Activated CD8-positive, alpha-beta T cell treated with anti-CD3 and anti-CD28 coated beads, Interleukin-2, amount 10 ng/mL, durations not matched to agents 7 days and 5 days (primary cell): ENCODE measurements at places on chromosomes 5 and 9. TPM values are rescaled to one million over a fixed set of nuclear protein-coding genes. Genes with fewer than 3 reads are reported as not detected.
A peak's percentile ranks its signal among the peaks of the same experiment; 100 is the strongest.

- DNase-seq = peak; percentile 61
Observed at GRCh38 chr5:81631124-81631523, 119.8 kb downstream of the SSBP2 start.

DNA sequence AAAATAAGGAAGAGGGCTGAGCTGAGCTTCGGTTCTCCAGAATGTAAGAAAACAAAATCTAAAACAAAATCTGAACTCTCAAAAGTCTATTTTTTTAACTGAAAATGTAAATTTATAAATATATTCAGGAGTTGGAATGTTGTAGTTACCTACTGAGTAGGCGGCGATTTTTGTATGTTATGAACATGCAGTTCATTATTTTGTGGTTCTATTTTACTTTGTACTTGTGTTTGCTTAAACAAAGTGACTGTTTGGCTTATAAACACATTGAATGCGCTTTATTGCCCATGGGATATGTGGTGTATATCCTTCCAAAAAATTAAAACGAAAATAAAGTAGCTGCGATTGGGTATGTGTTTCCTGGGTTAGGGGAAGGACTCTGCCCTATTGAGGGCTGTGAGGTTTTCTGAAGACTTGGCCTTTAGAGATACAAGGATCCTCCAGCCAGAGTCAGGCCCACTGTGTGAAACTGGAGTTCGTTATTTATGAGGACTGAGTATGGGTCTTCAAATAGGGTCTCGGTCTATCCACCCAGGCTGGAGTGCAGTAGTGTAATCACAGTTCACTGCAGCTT lies 3.8 kb downstream of the EGR1 start:
- DNase-seq = no peak

- DNase-seq = no peak
Observed at GRCh38 chr5:56638061-56638621, 177.2 kb upstream of the MAP3K1 start.

- no peak for DNase-seq
Observed at GRCh38 chr9:116313638-116314037, 160.0 kb downstream of the PAPPA start.

The IFNA13 gene
- not detected for total RNA-seq

DNA sequence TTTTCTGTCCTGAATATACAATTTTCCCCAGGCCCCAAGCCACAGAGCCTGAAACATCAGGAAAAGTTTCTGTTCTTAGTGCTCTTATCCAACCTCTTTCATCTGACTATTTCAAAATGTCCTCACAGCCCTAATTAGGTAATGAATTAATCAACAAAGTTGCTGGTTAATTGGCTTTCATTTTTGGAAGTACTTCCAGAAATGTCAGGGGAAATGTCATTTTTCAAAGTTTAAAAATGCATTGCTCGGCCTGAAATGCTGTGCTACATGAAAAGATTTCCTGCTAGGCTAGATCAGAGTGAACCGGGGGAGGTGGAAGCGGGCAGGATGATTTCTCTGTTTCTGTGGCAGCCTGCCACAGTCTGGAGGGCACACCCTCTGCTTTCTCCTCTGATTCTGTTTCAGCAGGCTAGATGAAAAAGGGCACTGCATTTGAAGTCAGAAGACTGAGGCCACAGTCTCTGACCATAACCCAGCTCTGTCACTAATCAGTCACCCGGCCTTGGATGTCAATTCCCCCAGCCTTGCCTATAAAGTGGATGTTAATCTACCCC lies 55.9 kb upstream of the BARX1 start:
- DNase-seq = no peak

GRCh38 chr5:55004729-55005128 lies 19.3 kb upstream of the GZMK start:
- no peak for DNase-seq

The BSPRY gene
- 4.0 TPM for total RNA-seq

The CDH12 gene
- total RNA-seq = not detected

- DNase-seq = no peak
Observed at GRCh38 chr9:34227445-34227844, 48.6 kb downstream of the UBAP1 start.

- DNase-seq = no peak
Observed at GRCh38 chr5:1931604-1932231, 49.0 kb upstream of the IRX4 start.

DNA sequence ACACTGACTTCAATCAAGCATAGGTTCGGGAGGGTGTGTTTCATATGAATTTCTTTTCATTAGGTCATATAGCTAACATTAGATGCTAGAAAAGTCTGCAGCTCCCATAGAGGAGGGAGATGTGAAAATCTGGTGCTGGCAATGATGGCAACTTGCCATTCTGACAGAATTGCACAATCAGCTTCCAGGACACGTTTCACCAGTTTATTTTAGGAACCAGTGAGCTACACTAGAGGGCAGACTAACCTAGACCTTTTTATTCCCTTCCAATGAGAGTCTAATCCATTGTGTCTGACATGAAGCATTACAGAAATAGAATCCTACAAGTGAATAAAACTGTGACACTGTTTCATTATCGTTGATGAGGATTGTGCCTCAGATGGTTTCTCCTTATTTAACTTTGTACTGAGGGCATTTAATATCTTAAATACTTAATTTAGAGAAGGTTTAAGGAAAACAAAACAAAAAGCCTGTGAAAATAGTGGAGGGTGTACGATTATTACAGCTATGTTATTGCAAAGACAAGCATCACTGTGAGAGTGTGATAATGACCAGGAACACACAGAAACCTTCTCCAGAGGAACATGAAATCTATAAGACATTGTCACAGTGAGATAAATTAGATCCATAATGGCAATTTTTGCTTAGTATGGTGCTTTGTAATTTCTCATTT lies 363.3 kb upstream of the RPS23 start:
- DNase-seq = peak; percentile 48

DNA sequence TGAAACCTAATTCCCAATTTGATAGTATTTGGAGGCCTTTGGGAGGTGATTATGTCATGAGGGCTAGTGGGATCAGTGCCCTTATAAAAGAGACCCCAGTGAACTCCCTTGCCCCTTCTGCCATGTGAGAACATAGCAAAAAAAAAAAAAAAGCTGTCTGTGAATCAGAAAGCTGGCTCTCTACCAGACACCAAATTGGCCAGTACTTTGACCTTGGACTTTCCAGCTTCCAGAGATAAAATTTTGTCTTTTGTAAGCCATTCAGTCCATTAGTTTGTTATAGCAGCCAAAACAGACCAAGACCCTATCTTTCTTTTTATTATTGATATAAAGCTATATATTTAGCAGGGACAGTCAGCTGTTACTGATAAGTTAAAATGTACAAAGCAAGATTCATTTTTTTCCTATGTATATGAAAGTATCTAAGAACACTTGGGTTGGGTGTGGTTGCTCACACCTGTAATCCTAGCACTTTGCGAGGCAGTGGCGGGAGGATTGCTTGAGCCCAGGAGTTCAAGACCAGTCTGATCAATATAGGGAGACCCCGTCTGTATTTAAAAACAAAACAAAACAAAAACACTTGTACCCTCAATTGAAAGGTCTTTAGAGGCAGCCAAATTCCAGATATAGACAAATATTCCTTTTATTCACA lies 8.1 kb upstream of the C5orf24 start:
- DNase-seq = no peak

The PCDHB7 gene
- not detected for total RNA-seq

DNA sequence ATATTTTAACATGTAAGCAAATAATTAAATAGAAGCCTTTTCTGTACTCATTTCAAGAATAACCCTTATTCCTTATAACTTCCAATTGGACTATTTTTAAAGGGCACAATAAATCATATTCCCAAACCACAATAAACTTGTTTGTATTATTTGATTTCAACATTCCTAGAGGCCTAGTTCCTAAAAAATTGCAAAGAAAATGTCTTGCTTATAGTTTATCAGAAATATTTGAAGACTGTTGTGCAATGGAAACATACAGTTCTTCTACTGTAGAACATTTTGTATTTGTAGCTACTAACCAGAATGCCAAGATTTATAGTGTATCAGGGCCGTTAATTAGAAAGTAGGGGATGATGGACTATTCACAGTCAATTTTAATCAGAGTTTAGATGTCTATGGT lies 1037.0 kb upstream of the CDH18 start:
- no peak for DNase-seq

DNA sequence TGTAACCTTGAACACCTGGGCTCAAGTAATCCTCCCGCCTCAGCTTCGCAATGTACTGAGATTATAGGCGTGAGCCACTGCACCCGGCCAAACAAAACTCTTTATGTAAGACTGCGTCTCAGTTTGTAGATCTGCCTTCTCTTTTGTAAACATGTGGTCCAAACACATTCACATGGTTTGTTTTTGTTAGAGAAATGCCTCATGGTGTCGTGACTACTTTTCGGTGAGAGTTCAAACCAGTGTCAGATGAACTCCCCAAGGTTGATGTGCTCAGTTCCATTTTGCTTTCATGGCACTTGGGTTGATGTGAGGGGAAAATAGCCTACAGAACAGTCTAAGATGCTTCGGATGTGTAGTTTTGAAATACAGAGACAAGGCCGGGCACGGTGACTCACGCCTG lies 231.6 kb downstream of the GOLPH3 start:
- no peak for DNase-seq

DNA sequence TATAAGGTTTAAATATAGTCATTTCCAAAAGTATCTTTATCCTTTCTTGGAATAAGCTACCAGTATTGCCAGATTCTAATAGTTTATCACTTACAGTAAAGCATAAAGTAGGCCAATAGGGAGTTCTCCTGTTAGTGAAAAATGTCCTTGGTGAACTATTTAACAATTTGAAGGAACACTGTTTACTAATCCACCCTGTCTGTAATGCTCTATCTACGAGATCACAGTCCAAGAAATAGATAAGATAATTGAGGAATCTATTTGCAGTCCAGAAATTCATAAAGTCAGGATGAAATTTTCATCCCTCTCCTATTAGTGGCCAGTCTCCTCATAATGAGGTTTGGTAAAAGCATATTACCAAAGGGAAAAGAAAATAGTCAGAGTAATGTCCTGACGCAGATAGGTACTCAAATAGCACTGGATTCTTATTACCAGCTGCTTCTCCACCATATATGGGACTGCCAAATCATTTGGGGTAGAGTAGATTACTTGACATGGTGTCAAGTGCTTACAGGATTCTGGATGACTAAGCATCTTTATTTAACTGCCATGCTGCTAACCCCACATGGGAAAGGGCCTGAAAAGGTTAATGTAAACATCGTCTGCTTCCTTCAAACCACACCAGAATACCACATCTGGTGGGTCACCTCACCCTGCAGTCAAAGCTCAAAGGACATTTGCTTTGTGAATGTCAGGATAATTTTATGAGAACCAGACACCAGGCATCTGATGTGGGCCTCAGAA lies 808.1 kb downstream of the EFNA5 start:
- no peak for DNase-seq

DNA sequence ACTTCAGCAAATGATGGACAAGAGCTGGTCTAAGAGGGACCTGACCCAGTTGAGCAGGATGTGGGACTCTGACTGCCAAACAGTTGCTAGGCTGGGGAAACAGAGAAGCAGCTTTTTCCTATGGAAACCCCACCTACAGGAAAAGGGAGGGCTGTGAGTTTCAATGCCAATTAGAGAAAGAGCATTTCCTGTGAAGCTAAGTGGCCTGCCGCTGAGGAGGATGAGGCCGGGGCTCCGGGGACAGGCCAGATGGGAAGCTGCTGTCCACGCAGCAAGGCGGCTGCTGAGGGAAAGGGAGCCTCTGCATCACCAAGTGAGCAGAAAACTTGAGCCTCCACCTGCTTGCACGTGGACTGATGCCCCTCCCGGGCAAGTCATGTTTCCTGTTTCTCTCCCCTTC lies at the start of gene PCDH12:
Gene PCDH12, minus strand, starts transcription at position 90 of the 400 bp plus-strand sequence. CDS start 351 bp downstream, outside the sequence.
- DNase-seq = peak; percentile 48

GRCh38 chr9:15293084-15293483 lies 13.9 kb downstream of the TTC39B start:
- DNase-seq = no peak

- DNase-seq = no peak
Observed at GRCh38 chr9:124743686-124744348, 27.3 kb downstream of the NR6A1 start.

- no peak for DNase-seq
Observed at GRCh38 chr5:117691081-117691870, 1116.7 kb upstream of the SEMA6A start.

- no peak for DNase-seq
Observed at GRCh38 chr5:68329554-68330255, 114.1 kb downstream of the PIK3R1 start.

DNA sequence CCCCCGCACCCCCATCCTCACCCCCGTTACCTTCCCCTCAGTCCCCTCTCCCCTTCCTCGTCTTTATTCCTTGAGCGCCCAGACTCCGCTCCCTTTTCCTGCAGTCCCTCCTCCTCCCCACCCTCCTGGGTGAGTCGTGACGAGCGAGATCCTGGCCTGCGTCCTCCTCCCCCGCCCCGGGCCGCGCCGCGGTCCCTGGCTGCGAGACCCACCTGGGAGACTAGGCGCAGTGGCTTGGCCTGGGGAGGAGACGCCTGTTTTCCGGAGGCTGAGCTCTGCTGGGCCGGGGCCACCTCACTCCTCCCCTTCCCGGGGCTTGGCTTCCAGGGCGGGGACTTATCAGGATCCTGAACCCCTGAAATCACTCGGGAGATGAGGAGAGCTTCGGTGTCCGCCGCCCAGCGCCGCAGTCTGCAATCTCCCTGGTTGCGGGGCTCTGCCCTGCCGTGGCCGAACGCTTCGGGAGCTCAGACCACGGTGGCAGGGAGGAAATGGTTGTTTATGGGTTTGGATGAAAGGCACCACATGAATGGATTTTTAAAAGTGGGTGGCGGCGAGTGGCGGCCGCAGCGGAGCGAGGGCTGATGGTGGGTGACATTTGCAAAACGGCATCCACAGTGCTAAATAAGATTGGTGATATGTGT lies 984 bp downstream of the STXBP1 start:
- peak; percentile 66 for DNase-seq

The CD74 gene
- total RNA-seq = 395 TPM

The C5orf58 gene
- total RNA-seq = not detected

- no peak for DNase-seq
Observed at GRCh38 chr9:72384710-72385485, 19.9 kb upstream of the ZFAND5 start.

DNA sequence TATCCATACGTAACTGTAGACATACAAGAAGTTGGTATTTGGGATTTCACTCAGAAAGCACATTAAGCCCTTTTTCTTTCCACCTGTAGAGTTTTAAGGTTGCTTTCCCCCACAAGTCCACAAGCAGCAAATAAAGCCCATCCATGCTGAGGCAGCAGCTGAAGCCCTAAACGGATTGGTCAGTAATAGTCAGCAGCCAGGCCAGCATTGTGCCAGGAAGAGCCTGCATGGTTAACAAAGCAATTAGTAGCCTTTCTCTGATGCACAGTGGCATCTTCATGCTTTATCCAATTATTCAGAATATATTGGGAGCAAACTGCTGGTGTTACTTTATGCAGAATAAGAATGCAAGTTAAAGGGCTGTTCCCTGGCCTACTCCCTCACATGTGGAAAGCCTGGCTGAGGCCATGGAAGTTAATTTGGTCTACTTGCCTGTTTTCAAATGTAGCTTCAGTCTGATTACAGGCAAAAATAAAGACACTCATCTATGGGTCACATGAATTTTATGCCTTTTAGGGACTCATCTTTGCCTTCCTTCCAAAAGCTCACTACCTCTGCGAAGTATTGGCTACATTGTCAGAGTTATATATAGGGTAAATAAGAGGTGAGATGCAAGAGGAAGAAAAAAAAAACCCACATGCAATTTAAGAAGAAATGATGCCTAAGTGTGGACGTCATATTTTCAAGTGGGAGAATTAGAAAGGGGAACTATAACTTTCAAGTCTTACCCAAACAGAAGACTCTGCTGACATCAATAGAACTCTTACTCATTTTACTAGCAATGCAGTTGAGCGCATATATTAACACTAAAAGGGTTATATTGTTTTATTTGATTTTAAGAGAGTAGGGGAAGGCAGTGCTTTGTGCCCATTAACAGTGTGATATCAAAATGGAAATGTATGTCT lies 15.9 kb downstream of the EBF1 start:
- DNase-seq = no peak

The SHISAL2B gene
- not detected for total RNA-seq

GRCh38 chr5:16326137-16326536 lies 139.5 kb downstream of the ZNF622 start:
- DNase-seq = no peak
